ENCODE measurements at places on chromosomes 16 and 17. TPM values are rescaled to one million over a fixed set of nuclear protein-coding genes. Genes with fewer than 3 reads are reported as not detected.
A peak's percentile ranks its signal among the peaks of the same experiment; 100 is the strongest.

Gene TBC1D24
- 20.1 TPM for polyA plus RNA-seq

Gene KCNH4
- 0.05 TPM for polyA plus RNA-seq

Gene CCL2
- 76.1 TPM for polyA plus RNA-seq

Gene SGCA
- polyA plus RNA-seq, result 254 TPM

Gene PDE6G
- polyA plus RNA-seq, result 3.9 TPM

GRCh38 chr16:82031116-82032084 is 3.7 kb upstream of the HSD17B2 start:
- DNase-seq, result peak; percentile 54

DNA sequence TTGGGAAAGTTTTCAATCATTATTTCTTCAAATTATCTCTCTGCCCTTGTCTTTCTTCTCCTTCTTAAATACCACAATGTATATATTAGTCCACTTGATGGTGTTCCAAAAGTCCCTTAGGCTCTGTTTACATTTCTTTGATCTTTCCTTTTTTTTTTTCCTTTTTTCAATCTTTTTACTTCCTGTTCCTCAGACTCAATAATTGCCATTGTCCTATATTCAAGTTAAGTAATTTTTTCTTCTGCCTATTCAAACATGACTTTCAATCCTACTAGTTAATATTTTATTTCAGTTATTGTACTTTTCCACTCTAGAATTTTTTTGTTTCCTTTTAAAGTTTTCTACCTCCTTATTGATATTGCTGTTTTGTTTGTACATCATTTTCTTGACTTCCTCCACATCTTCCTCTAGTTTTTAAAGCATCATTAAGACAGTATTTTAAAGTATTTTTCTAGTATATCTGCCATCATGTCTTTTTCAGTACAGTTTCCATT is 15.8 kb upstream of the UQCRC2 start:
- no peak for DNase-seq

- no peak for DNase-seq
Observed at GRCh38 chr17:31802502-31802901, 56.5 kb downstream of the COPRS start.

All from muscle of leg (tissue), 16 donors.